Occipital lobe (tissue), 3 donors: ENCODE measurements at places on chromosomes 13 and 19.

- no peak for DNase-seq
These were observed 203.0 kb downstream of the DIAPH3 start for GRCh38 chr13:59960683-59961082.

GRCh38 chr13:113493315-113493951 lies 2.9 kb upstream of the DCUN1D2 start:
- no peak for DNase-seq

DNA sequence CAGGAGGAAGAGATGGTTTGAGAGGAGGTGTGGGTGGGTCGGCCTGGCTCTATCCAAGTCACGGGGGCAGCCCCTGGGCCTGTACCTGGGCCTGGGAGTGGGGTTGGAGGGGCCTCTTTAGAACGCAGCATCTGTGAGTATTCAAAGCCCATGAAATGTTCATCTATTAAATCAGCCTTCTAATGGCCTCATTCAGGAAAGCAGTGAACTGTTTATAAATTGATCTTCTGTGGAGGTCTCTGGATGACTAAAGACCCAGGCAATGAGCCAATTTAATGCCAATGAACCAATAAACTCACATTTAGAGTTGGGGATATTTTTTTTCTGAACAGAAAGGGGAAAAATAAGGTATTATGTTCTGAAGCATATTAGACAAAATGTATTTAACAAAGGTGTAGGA lies 19.9 kb upstream of the GGACT start:
- no peak for DNase-seq

- DNase-seq, result no peak
These were observed 29.3 kb downstream of the CCL25 start for GRCh38 chr19:8081569-8082550.

DNA sequence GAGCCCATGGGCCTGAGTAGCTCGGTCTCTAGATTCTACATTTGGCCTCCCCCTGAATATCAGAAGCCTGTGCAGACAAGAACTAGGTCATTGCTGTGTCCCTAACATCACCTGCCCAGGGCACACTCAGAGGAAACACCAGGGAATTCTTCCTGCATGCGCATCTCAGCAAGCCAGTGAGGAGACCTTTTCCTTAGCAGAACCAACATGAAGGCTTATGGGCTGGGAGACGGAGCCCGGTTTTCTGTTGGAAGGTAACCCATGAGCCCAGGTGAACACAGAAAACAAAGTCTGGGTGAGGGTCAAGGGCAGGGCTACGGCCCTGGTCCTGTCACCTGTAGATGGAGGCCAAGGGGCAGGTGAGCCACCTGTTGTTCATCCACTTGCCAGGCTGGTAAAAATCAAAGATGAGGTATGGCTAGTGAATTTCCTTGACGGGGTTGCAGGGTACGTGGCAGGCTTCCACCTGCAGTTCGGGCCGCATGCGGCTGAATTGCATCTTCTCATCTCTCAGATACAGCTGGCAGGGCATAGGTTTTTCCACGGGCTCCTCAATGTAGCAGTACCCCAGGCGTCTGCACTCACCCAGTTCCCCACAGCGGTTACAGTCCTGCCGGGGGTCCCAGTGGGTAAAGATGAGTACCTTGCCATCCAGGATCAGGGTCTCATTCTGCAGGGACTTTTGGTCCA lies 3.6 kb upstream of the FAM187B start:
- no peak for DNase-seq

DNA sequence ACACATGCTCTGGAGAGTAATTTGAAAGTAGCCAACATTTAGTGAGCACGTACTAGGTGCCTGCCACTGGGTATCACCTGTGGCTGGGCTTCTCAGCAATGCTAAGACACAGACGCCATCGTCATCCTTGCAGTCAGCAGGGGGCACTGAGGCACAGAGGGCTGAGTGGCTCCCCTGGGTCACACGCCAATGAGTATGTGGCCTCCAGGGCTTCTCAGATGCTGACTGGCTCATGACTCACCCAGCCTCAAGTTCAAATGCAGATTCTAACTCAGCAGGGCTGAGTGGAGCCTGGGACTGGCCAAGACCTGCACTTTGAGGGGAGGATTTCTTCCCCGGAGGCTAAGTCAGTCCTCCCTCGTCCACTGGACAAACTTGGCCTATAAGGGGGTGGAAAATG lies 115.1 kb upstream of the CACNA1A start:
- DNase-seq, result no peak

DNA sequence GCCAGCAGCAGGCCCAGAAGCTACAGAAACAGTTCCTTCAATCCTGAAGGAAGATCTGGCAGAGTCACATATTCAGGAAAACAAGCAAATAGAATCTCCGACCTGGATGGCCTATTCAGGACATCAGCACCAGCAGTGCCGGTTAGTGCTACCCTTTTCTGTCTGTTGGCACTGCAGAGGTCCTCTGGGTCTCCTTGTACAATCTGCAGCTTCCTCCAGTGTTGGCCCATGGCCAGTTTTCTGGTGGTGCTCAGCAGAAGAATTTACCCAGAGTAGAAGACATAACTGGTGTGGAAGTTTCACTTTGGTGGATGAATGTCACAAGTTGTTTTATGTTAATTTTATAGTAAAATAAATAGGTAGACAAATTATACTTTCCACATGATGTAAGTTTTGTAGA lies 498.1 kb downstream of the COG6 start:
- DNase-seq, result no peak

DNA sequence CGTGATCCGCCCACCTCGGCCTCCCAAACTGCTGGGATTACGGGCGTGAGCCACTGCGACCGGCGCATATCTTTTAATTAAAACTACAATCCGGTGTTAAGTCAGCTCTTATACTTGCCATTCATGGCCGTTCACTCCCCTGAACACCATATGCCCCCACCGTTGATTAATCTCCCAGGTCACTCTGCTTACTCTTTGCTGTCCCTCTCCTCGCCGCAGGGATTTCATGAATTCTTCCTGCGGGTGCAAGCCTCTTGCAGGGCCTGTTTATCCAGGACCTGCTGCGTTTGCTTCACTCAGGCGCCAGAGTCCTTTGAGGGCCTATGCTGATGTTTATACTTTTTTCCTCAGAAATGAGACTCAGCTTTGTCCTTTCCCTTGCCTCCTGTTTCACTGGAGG lies 996 bp downstream of the ERVV-2 start:
- DNase-seq, result no peak

DNA sequence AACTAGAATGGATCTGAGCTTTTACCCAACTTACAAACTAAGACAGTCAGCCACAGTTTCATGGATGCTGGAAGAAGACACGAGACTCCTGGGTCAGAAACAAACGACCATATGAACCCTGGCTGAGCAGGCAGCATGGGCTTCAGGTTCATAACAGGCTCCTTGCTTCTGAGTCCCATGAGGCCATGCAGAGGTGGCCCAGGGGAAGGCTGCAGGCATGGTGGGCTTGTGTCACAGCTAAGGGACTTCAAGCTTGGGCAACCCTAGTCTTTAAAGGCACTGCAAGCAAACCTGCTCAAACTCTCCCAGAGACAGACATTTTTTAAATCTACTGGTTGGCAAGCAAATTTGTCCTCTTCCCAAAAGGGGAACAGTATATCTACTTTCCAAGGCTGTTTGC lies 5.1 kb upstream of the ARHGEF7 start:
- no peak for DNase-seq

DNA sequence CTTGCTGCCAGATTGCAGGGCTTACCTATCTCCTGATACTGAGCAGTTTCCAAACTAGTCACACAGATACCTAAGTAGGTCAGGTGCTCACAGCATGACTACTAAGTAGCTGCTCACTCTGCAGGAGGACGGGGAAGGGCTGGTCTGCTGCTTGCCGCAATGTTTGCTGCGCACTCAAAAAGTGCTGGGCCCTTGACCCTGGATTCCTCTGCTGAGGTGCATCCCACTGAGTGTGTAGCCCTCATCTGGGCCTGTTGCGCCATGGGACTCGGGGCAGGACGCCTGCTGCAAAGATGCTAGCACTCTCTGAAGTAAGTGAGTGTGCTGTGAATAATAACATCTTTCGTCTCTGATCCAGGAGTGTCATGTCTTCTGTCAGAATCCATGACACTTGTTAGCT lies 59.2 kb upstream of the MEDAG start:
- no peak for DNase-seq

- DNase-seq, result peak; percentile 81
These were observed 21.8 kb downstream of the EVI5L start for GRCh38 chr19:7851623-7852500.

DNA sequence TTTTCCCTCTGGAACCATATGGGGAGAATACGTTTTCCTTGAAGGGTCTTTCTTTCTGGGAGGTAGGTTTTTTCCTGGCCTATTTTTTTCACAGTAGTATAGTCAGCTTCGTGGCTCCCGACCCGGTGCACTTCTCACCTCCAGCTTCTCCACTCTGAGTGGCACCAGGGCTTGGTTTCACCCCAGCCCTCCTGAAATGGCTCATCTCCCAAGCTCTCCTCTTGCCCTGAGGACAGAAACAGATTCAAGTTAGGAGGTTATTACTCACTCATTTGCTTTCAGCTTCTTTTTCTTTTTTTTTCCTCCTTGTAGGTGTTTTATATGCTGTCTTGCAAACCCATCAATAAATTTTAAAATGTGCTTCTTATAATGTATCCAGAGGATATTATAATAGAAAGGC lies 199.3 kb downstream of the RFC3 start:
- DNase-seq, result no peak

- no peak for DNase-seq
These were observed 2.5 kb downstream of the TMEM190 start for GRCh38 chr19:55379174-55379573.

GRCh38 chr19:35313587-35313986 lies 15.4 kb upstream of the CD22 start:
- DNase-seq, result no peak

DNA sequence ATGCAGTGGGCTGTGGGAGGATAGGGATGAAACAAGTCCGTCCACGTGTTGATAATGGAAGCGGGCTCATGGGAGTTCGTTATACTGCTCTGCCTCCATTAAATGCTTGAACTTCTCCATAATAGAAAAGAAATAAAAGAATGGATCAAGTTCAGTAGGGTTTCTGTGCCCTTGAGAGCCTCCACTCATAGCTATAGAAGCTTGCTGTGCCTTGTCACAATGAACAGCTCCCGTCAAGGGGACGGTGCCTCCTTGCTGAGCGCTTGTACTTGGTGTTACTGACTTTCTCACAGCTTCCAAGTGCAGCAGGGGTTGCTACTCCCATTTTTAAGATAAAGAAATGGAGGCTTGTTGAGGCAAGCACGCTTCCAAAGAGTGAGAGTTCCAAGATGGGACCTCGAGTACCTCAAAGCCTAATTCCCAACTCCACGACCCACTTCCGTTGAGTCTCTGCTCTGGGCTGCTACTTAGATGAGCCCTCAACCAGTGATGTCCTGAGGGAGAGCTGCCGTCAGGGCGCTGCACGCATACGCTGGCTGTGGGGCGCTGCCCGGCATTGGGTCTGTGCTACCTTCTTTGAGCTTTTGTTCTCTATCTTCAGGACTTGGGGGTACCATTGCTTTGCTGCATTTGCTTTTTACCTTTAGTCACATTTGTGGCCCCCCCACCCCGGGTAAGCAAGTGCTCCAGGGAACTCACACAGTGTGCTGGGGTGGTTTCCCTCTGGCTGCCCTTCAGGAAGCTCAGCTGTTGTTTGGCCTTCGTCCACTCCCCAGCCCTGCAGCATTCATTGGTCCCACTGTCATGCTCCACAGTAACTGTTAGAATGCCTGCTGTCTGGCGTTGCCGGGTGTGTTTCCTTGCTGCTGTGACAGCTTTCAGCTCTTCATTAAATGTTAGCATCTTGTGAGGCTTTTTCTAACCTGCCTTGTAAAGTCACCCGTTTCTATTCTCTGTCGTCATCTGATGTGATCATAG lies 9.5 kb downstream of the SNRNP70 start:
- DNase-seq, result no peak

GRCh38 chr19:18610245-18610555 lies 2.5 kb upstream of the TMEM59L start:
- DNase-seq, result no peak

GRCh38 chr13:75792526-75793187 lies 156.5 kb downstream of the LMO7 start:
- no peak for DNase-seq

- DNase-seq, result peak; percentile 48
These were observed 2.8 kb downstream of the PTGER1 start for GRCh38 chr19:14472202-14472938.

- no peak for DNase-seq
These were observed 4.6 kb upstream of the SCEL start for GRCh38 chr13:77530875-77531274.

DNA sequence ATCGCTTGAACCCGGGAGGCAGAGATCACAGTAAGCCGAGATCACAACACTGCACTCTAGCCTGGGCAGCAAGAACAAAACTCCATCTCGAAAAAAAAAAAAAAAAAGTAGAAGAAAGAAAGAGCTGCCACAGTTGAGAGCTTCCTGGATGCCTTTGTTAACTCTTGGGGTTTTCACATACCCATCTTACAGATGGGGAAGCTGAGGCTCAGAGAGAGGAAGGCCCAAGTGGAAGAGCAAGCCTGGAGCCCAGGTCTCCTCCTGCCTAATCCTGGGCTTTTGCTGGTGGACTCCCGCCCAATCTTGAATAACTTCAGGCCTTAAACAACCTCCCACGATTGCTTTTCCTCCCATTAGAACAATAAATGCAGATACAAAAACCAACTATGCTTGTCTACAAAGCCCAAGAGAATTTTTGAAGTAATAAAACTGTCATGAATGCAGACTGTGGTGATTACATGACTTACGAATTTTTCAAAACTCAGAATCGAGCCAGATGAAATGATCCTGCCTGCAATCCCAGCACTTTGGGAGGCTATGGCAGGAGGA lies 41.7 kb downstream of the LTBP4 start:
- no peak for DNase-seq
